ENCODE measurements at places on chromosomes 2 and 18.
A peak's percentile ranks its signal among the peaks of the same experiment; 100 is the strongest.

DNA sequence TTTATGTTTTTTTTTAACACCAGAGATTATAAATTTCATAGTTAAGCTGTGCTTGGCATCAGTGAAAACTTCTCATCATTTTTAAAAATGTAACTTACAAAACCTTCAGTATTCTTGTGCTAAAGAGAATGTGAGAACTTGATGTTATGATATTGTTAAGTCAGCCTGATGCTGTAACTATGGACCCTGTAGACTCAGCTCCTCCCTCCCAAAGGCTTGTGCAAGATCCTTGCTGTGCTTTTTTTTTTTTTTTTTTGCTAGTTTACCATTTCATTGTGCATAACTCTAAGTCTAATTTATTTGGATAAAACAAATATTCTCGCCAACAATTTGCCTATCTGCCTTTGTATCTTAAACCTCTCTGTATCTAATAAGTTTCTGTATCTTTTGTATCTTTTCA, 12.9 kb upstream of the TFPI start:
- no peak for DNase-seq

DNA sequence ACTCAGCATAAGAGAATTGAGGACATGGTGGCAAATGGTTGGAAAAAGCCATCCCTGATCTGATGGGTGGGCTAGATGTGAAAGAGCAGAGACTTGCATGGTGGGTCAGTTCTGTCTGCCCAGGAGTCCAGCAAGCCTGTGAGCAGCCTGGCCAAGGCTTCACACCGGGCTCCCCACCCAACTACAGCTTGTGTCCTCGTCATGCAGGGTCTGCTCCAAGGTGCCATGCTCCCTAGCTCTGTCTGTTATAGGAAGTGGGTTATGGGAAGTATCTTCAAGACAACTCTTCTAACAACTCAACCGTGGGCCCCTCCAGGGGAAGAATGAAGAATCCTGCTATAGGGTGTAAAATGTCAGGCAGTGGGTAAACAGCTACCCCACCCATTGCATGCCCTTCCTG, 97.4 kb downstream of the ADD2 start:
- no peak for DNase-seq

DNA sequence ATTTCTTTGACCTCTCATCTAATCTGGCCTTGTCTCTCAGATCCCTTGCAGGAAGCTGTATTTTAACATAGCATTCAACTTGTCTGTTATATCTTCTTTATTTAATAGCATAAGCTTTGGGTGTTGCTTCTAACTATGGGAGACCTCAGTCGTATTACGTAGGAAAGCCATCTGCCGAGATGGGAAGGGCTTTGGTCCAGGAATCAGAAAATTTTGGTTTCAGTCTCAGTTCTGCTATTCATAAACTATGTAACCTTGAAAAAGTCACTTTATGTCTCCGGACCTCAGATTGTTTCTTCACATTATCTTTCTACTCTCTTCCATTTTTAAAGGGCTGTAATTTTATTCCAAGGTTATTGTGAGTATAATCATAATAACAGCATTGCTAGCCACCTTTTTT, 297.7 kb downstream of the SATB2 start:
- no peak for DNase-seq

GRCh38 chr2:201881741-201882140, 75.4 kb downstream of the CDK15 start:
- no peak for DNase-seq

GRCh38 chr2:50606860-50607259, 425.1 kb downstream of the NRXN1 start:
- no peak for DNase-seq

- DNase-seq, result no peak
Measured at GRCh38 chr2:176781570-176782217, 430.9 kb upstream of the HNRNPA3 start.

DNA sequence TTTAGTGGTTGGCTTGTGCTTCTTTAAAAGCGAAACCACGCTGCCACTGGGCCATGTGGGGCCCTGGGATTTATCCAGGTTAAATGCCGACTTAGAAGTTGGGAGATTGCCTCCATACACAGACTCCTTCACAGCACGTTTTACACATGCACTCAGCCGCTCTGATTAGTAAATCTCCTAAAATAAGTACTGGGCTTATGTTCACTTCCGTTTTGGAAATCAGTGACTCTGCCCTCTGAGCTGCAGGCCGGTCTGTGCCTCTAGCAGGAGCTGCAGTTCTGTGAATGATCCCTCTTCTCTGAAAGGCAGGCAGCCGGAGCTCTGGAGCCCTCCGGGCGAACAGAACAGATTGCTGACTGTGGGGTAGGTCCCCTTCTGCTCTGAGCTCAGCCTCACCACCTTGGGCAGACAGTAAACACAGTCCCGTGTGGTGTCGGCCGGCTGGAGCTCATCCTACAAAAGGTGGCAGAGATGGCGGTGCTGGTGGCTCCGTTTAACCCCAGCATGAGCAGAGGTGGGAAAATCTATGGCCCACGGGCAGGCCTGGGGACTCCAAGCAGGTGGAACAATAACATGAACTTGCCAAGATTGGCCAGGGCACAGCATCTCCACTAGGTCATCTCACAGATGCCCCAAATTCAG, 9.8 kb upstream of the RAB17 start:
- DNase-seq, result no peak

GRCh38 chr18:34591920-34592444, 118.1 kb upstream of the DTNA start:
- DNase-seq, result no peak

DNA sequence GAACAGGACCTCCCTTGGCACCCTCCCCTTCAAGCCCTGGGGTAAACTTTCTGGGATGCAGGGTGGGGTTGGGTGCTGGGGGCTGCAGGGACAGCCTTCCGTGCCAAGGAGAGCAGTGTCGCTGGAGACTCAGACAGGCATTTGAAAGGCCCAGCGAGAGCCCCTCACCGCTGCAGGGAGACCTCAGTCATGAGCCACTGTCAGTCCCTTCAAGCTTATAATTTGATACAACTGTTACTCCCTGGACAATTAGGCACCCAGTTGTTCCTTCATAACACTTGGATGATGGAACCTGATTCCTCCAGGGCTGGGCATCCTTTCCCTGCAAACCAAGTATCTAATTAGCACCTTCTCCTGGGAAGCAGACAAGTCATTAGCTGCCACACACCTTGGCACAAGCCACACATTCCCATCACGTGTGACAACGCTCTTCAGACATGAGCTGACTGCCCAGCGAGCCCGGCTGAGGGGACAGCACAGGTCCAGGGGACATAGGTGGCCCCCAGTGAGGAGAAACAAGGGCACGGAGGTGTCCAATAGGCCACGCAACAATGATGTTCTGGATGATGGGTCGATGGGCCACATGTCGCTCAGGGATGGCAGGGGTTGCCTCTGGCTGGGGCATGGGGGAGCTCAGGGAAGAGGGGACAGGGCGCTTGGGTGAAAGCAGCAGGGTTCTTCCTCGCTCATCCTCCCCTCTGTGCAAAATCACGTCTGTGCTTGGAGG, 59.6 kb downstream of the KCNF1 start:
- no peak for DNase-seq

- no peak for DNase-seq
Measured at GRCh38 chr2:23381485-23381884, 3.5 kb upstream of the KLHL29 start.

DNA sequence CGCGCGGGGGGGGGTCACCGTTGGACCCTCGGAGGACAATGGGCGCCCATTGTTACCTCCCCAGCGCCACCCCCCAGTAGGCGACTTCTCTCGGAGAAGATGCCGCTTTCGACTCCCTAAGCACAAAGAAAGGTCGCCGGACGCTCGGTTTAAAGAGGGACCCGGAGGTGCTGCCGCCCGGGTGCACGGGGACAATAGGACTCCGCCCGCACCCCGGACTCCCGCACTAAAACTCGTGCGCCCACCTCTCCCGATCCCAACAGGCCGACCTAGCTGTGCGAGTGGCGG, 318 bp upstream of the CDC42EP3 start:
- DNase-seq, result no peak

DNA sequence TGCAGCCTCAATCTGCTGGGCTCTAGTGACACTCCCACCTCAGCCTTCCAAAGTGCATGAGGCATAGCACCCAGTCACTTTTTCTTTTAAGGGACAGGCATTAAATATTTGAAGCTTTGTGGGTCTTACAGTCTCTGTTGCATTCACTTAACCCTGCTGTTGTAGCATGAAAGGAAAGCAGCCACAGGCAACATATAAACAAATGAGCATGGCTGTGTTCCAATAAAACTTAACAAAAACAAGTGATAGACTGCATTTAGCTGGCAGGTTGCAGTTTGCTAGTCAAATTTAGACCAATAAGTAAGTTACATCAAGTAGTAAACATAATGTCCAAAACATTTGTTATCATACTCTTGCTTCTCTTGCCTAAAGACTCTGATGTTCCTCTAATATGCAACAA, 297.3 kb upstream of the MMADHC start:
- no peak for DNase-seq

- DNase-seq, result no peak
Measured at GRCh38 chr2:84906108-84906899, 848 bp downstream of the TMSB10 start.

- no peak for DNase-seq
Measured at GRCh38 chr2:74708883-74709282, 54.8 kb downstream of the SEMA4F start.

GRCh38 chr2:6973895-6974545, 56.8 kb downstream of the RNF144A start:
- DNase-seq, result no peak

DNA sequence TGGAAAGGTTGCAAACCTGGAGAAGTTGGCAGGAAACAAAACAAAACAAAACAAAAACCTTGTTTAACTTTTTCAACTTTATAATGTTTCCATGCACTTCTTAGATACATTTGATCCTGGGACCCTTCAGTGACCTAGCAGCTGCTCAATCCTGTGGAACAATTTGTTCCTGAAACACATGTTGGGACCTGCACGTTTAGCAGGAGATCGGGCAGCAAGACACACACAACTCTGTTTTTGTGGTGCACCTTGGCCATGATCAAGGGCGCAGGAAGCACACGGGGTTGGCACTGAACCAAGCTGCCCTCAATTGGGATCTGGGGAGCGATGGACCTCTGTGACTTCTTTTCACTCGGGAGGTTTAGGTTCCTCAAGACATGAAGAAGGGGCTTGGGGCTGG, 268.7 kb downstream of the LOXHD1 start:
- no peak for DNase-seq

DNA sequence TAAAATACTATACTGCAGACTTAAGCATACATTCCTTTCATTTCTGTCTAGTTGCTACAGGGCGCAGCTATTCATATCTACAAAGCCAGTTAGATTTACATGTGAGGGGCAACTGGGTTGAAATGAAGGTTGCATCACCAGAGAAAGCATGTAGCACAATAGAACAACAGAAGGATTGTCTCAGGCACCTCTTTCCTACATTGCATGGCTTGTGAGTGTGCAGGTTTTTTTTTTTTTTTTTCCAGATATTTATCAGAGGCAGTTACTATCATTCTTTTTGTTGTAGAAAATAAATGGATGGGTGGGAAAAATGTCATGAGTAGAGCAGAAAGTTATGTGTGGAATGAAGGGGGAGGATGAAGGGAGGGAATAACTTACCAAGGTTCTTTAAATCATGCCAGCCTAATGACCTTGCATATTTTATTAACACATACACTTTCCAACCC, 86.8 kb downstream of the ERBB4 start:
- no peak for DNase-seq

GRCh38 chr2:57943315-57943714, 103.3 kb upstream of the VRK2 start:
- no peak for DNase-seq

DNA sequence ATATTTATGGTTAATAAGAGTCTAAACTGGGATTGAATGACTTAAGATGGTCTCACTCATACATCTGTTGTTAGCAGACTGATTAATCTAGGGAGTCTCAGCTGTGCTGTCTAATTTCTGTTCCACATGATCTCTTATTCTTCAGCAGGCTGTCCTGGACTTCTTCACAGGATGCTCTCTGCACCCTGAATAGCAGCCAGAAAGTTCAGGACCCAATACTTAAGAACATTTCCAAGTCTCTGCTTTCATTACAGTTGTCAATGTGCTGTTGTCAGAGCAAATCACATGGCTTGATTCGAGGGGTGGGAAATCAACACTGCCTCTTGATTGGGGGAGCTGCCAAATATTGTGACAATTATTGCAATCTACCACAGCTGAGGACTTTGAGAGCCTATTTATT, 627.1 kb upstream of the SLC8A1 start:
- DNase-seq, result no peak

DNA sequence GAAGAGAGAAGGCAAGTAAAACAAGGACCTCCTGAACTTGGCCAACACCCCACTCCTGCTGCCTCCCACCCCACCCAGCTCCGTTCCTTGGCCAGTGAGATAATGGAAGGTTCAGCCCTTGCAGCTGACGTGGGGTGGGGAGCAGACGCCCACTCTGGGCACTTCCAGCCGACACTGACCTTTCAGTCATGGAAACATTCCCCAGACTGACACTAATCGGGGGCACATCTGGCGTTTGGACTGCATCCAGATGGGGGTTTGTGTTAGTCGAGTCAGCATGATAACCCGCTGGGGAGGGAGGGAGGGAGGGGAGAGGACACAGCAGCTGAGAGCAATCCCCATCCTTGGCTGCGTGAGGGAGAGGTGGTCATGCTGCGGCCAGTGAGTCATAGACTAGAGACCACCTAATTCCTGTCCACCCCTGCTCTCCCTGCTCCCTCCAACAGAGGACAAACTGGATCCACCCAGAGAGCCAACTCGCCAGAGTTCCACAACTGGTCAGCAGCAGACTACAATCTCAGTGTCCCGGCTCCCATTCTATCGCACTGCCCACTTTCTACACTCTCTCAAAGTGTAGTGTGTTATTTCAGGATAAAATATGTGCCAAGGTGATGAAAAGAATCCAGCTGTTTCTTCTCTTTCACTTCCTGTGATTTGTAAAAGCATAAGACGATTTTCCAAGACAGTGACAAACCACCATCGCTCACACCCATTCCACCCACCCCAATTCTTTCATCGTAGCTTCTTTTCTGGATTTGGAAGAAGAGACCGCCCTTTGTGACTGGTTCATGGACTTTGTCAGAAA, 115.4 kb upstream of the PKDCC start:
- no peak for DNase-seq

DNA sequence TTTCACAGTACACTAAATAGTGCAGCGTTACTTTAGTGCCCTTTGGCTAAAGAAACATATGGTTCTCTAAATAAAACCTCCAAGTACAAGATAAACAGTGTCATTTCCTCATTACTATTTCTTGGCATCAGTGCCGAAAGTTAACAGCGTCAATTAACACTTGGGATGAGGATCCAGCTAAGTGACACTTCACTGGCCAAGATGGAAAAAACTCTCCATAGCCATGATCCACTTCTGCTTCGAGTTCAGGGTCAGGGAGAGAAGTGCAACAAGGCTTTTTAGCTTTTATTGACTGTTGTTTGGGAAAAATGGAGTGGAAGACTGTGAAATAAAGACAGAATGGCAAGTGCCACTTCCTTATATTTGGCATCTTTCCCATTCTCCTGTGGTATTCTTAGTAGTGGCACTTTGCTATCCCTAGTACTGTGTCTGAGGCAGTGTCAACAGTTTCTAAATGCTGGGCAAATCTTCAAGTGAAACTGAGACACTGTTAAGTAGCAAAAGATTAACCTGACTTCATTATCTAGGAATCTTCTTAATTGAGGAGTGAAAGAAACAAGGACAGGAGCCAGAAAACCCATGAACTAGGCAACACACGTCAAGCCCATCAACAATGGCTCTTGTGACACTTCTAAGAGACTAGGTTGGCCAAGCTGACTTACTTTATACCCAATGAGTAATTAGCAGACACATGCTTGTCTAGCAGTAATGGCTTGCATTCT, 222.5 kb upstream of the SESTD1 start:
- peak; percentile 63 for DNase-seq
